ENCODE measurements at places on chromosomes 2 and 18.
A peak's percentile ranks its signal among the peaks of the same experiment; 100 is the strongest.

GRCh38 chr2:160014227-160014626 is 48.2 kb downstream of the PLA2R1 start:
- DNase-seq, result no peak

GRCh38 chr2:19819097-19820065 is 82.4 kb downstream of the TTC32 start:
- DNase-seq, result no peak

DNA sequence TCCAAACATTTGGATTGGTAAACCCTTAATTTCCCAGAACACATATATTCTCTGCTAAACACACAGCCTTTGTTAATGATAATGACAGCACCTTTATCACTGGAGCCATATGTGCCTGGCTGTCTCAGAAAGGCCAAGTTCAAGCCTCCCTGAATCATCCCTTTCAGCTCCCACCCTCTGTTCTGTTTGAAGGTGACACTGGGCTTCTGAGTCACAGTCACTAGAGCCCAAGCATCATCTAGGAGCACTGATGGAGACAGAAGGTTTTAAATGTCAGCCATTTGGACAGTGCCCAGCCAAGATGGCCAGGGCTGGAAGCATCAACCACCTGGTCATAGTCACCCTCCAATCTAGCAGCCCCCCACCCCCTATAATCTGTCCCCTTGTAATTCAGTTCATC is 80.6 kb downstream of the NRP2 start:
- no peak for DNase-seq

- no peak for DNase-seq
These were observed 135.5 kb upstream of the FANCL start for GRCh38 chr2:58376592-58376991.

DNA sequence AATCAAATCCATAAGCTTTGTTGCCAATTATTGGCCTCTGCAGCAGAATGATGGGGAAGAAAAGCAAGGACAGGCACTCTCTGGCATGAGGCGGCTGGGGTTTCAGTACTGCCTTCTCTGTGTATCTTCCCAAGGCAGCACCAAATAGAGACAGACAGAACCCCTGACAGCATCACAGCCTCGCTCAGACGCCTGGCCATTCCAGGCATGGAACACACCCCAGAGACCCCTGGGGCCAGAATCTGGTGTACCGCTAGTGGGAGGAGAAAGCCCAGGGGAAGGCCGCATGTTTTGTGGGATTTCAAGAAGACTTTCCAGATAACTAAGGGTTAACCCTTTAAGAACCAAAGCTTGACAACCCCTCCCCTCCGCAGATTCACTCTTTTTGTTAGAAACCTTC is 282.1 kb downstream of the EN1 start:
- DNase-seq, result no peak

GRCh38 chr2:151575338-151575737 is 158.9 kb downstream of the NEB start:
- no peak for DNase-seq

DNA sequence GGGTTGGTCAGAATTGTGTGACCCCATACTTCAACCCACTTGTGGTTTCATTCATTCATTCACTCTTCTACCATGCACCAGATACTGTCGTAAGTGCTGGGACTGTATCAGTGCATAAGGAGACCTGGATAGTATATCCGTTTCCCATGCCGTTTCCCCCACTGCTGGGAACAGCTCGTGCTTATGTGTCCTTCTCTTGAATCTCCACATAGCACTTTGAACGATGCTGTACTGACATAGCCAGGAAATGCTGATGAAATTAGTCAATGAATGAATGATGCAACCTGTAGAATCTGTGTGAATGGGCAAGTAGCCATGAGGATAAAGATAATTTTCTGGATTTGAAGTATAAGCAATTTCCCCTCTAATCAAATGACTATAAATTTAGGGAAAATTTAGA is 276.1 kb downstream of the BCL2 start:
- no peak for DNase-seq

- DNase-seq, result no peak
These were observed 76.1 kb upstream of the RAB27B start for GRCh38 chr18:54752185-54752584.

GRCh38 chr2:197847651-197848401 is 43.4 kb downstream of the PLCL1 start:
- no peak for DNase-seq

- no peak for DNase-seq
These were observed 48.9 kb downstream of the MEP1B start for GRCh38 chr18:32238635-32239268.

- DNase-seq, result no peak
These were observed 258.0 kb downstream of the HDAC4 start for GRCh38 chr2:239142806-239143205.

GRCh38 chr18:7896805-7897518 is 329.8 kb downstream of the PTPRM start:
- no peak for DNase-seq

DNA sequence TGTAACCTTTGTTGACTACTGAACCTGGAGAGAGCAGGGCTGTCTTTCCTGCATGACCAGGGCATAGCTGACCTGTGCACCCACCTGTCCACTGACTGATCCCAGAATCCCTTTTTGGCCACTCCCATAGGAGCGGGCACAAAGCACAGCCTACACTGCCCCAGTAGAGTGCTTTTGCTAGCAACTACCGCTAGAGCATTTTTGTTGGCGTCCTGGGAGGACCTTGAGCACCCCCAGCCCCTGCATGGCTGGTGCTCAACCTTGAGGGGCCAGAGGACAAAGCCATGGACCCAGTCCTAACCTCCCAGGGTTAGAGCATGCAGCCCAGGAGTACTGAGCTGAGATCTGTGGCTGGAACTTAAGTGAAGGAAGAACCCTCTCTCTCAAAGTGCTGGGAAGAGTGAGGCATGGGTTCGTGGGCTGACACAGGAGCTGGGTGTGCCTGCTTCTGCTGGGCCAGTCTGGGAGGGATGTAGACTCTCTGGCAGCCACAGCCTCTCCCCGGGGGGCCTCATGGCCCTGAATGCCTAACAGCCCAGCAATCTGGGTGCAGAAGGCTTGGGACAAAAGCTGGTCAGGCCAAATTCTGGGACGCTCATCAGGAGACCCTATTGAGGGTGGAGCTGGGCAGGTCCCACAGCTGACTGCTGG is 140.0 kb downstream of the GALNT1 start:
- DNase-seq, result no peak

- DNase-seq, result no peak
These were observed 36.4 kb upstream of the GLI2 start for GRCh38 chr2:120699292-120699691.

- peak; percentile 14 for DNase-seq
These were observed 370.0 kb downstream of the SLC4A3 start for GRCh38 chr2:219997341-219997851.

DNA sequence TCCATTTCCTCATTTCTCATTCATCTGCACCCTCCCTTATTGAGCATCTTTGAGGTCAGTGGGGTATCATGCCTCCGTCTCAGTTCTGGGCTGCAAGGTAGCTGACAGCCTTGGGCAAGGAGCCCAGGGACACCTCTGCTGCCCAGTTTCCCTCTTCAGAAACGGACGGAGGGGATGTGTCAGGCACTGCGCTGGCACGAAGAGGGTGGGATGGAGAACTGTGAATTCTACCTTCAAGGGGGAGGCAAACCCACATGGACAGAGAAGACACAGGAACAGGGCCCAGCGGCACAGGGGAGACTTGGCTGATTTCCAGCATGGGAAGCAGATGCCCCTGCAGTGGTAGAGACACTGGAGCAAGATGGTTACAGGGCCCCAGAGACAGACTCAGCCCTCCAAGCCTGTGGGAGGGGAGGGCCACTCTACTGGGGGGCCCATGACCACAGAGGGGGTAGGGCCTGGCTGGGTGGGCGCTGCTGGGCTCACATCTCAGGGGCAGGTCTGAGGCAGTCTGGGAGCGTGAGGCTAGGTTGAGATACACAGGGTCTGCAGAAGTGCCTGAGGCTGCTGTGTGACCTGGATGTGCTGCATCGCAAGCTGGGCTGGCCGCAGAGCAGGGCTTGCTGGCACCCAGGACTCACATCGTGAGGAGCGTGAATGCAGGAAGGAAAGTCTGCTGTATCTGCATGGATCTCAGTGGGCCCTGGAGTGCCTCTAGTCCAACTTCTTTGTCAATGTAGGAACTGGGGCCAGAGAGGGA is 92.3 kb downstream of the HS1BP3 start:
- DNase-seq, result no peak

DNA sequence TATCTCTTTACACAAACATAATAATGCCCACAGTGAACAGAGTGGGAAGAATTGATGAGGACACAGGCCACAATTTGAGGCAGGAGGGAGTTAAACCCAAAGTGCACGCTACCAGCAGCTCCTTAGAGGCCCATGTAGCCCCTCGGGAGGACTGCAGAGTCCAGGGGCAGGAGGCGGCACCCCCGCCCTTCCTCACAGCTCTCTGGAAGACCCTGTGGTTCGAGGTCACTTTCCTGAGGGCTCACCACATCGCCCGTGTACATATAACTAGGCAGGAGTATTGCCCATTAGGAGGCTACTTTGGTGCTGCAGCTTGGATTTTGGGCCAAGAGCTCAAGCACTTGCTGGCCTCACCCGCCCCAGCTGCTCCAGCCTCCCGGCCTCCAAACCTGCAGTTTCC is 22.2 kb upstream of the CIDEA start:
- no peak for DNase-seq

DNA sequence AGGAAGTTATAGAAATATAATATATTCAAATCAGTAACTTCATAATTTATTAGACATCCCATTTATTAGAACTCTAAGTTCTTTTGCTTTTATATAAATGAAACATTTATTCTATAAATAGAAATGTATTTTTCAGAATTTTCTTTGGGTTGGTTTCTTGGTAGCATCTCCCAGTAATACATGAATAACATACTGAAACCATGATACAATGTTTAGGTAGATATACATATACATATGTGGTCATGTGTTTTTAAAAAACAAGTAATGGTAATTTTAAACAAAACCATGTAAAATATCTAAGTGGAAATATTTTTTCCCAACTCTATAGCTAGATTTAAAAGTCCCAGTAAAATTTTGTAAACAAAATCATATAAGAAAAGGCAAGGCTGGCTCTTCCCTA is 36.9 kb downstream of the WIPF1 start:
- no peak for DNase-seq
